ENCODE measurements at places on chromosomes 1 and 21.

DNA sequence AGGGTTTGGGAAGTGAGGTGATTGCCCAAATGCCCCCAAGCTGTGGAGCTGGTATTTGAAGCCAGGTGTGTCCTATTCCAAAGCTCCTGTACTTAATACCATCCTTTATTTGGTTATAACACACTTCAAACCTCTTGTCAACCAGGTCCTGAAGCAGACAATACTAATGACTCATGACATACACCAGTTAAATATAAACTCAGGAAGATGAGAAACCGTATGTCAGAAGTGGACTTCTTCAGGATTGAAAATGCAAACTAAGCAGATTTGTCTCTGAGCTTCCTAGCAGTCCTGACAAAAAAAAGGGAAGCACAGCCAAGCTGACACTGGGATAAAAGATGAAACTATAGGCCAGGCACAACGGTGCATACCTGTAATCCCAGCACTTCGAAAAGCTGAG is 70.6 kb downstream of the ALPL start:
- no peak for DNase-seq

GRCh38 chr1:204130178-204130577 is 21.7 kb downstream of the ETNK2 start:
- DNase-seq = no peak

DNA sequence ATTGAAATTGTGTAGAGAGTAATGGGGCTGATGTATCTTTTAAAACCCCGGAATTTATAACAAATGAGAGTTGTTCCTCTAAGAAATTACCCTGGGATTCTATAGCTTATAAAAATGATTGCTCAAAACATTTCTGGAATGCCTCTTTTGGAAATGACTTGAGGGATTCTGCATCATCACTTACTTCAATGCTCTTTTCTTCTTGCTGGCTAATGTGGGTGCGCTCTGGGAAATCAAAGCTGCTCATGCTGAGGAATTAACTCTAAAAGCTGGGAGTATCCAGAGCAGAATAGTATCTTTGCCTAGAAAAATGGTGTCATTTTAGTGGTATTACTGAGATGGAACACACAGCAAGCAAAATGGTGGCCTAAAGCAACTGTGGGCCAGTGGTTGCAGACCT is 23.0 kb upstream of the TBX15 start:
- DNase-seq = peak; percentile 38

- DNase-seq = no peak
Measured at GRCh38 chr1:64775113-64775512, 30.2 kb downstream of the RAVER2 start.

- no peak for DNase-seq
Measured at GRCh38 chr1:3029481-3029961, 8.3 kb downstream of the ACTRT2 start.
